ENCODE measurements at places on chromosomes 12 and 14. TPM values are rescaled to one million over a fixed set of nuclear protein-coding genes. Genes with fewer than 3 reads are reported as not detected.
A peak's percentile ranks its signal among the peaks of the same experiment; 100 is the strongest.

GRCh38 chr12:21786041-21786531 is 11.6 kb upstream of the KCNJ8 start:
- no peak for DNase-seq

GRCh38 chr12:104622928-104623327 is 166.2 kb downstream of the CHST11 start:
- DNase-seq, result no peak

- no peak for DNase-seq
Observed at GRCh38 chr14:61528591-61529021, 166.7 kb upstream of the HIF1A start.

GRCh38 chr12:115771065-115771464 is 506.4 kb downstream of the MED13L start:
- DNase-seq, result peak; percentile 44

DNA sequence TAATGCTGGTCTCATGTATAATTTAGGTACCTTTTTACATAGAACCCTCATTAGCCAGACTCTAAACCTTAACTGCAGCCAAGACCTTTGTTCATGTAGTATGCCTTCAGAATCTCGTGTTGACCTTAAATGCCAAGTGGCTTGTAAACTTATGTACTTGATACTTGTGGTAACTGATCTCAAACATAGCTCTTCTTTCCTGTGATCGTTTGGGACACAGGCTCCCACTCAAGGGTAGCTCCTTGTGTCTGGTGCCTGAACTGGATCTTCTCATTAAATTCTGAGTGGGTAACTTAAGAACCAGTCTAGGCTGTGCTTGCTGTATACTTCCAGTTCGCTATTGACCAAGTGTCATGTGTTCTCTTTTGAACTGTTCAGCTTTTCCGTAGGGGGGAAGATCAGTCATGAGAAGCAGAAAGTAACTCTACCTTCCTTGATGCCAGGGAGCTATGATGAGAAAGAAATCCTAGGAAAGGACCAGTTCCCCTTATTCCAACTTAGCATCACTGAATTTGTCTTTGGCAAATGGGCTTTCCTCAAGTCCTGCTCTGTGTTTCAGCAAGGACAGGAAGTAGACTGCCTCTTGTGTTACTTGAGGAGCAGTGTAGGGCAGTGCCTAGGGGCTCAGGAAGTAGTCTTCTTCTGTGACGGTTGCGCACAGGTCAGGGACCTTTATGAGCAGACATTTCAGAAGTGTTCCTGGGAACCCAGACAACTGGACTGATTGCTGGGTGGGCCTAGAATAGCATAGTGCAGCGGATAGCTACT is 2.5 kb downstream of the LGALS3 start:
- no peak for DNase-seq

DNA sequence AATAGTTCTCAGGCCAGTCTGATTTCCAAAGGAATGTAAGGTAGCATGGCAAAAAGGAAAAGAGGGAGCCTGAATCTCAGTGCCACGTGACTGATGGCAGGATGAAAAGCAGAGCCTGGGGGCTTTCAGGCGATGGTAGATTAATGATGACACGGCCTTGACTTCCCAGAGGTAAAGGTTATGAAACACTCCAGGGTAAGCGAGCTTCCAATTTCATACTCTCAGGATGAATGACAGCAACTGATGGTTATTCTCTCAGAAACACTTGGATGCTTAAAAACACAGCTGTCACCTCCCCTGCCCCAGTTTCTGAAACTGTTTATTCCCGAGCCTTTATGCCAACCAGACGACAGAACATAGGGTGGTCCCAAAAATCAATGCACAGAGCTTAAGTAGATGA is 28.8 kb downstream of the GDF11 start:
- no peak for DNase-seq

The GYS2 gene
- total RNA-seq, result not detected

The NINJ2 gene
- total RNA-seq, result 0.37 TPM

DNA sequence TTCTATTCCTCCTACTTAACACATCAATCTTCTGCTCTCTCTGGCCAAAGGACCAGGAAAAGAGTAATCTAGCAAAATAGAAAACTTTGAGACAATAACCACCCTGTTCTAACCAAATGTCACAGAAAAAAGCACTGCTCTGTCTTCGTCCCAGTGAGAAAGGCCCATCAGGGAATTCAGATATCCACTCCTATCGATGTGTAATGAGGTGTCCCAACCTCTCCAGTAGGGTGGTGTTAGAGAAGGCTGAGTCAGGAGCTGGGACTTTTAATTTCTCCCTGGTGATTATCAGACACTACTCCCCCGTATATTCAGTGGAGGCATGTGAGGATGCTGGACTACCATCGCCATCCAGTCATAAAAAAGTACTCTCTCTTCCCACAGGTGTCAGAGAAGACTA is 130.3 kb downstream of the TMTC3 start:
- no peak for DNase-seq
